ENCODE measurements at places on chromosomes 12 and 14.

- DNase-seq, result no peak
Observed at GRCh38 chr12:124259154-124260066, 35.5 kb upstream of the RFLNA start.

GRCh38 chr14:100898935-100899883 is 4.3 kb downstream of the RTL1 start:
- DNase-seq, result no peak

DNA sequence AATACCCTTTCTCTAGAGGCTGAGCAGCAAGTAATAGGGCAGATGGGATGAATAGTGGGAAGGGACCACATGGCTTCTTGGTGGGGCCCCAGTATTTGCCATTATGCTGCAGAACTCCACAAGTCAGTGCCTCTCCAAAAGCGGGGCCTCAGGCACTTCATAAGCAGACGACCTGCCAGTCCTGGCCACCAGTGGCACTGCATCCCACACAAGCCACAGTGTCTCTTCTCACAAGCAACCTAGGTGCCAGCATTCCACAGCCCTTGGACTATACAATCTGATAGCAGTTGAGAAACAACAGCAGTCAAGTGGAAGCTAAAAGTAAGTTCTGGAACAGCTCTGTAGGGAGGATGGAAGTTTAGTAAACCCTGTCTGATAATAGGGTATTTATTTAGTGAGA is 4.2 kb upstream of the SLC8A3 start:
- DNase-seq, result no peak

DNA sequence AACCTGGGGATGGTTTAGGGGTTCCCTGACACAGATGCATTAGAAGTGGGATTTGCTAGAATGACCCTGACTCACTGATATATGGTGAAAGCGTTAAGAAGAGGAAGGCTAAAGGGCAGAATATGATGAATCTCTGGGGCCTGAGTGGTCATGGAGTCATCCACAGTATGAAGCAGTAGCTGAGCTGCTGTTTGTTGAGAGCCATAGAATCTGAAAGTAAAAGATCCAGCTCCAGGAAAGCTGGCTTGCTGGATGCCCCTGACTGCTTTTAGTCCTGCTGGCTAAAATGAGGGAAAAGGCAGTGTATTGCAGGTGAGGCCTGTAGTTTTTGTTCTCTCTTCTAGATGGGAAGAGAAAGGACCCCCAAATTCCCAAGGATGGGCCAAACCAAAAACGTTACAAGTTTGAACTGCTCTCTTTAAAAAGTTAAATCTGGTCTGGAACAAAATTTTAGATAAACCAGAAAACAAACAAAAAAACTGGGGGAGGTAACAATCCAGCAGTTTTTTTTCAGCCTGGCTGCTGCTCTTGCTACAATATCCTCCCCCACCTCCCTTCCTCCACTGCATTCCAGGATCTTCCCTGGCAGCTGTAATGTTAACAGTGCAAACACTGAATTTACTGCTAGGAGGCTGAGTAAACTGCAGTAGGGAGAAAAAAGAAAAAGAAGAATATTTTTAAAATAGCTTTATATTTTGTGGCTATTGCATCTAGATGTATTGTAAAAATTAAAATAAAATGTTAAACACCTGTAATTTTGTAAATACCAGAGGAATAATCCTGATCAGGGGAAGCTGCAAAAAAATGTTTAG is 16.5 kb downstream of the SEL1L start:
- peak; percentile 21 for DNase-seq

- no peak for DNase-seq
Observed at GRCh38 chr14:88005978-88006851, 1.3 kb downstream of the GPR65 start.

DNA sequence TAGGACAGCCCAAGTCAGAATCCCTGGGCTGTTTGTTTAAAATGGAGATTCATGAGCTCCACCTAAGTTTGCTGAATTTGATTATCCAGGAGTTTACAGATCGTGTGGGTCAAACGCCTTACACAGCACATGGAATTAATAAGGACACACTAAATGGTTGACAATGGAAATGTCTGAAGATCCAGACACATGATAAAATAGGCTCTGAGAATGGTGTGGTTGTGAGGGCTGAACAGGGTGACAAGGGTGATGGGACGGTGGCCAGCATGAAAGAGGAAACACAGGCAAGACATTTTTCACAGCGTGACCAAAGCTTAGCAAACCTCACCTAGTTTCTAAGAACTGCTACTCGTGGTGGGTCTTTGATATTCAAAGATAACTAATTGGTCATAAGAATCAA is 12.5 kb downstream of the VWF start:
- no peak for DNase-seq

GRCh38 chr14:71589609-71590008 is 342.6 kb upstream of the RGS6 start:
- no peak for DNase-seq

GRCh38 chr12:123614531-123614930 is 12.6 kb downstream of the DDX55 start:
- peak; percentile 33 for DNase-seq

- no peak for DNase-seq
Observed at GRCh38 chr14:68968721-68969120, 10.4 kb downstream of the ACTN1 start.

DNA sequence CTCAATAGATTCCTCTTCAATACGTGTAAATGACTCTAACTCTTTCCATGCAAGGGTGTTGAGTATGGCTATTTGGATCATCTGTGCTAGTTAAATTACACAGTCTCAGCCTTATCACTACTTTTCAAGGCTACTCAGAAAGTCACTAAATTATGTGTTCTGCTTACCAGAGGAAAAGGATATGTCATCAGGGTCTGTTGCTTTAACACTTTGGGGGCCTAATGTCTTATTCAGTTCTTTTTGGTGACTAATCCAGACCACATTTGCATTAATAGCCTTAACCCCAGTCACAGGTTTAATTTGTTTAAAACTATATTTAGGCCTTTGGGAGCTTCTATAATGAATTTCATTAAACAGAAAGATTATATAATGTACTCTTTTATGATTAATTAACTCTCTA is 649.3 kb downstream of the RPS29 start:
- DNase-seq, result no peak

GRCh38 chr14:99564256-99564925 is 39.6 kb downstream of the CCDC85C start:
- no peak for DNase-seq

GRCh38 chr12:2751686-2752085 is 43.1 kb upstream of the FKBP4 start:
- DNase-seq, result no peak

GRCh38 chr12:7100239-7100638 is 8.0 kb upstream of the C1R start:
- no peak for DNase-seq

GRCh38 chr12:67354966-67355365 is 85.8 kb downstream of the CAND1 start:
- DNase-seq, result no peak

DNA sequence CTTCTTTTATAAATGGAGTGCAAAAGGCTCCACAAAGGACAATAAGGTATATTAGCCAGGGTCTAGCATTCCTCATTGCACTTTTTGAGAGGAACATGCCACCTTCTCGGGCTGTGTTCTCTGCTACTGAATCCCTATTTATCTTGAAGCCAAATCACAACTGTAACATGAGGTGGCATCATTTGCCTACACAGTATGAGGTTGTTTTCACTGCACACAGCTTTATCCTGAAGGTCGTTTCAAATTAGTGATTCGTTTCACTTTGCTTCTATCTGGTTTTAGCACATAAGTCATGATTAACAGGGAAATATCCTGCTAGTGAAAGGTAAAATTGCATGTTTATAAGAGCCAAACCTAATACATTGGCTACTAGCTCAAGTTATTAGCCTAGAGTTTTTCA is 153.8 kb downstream of the SLC35F4 start:
- DNase-seq, result no peak

DNA sequence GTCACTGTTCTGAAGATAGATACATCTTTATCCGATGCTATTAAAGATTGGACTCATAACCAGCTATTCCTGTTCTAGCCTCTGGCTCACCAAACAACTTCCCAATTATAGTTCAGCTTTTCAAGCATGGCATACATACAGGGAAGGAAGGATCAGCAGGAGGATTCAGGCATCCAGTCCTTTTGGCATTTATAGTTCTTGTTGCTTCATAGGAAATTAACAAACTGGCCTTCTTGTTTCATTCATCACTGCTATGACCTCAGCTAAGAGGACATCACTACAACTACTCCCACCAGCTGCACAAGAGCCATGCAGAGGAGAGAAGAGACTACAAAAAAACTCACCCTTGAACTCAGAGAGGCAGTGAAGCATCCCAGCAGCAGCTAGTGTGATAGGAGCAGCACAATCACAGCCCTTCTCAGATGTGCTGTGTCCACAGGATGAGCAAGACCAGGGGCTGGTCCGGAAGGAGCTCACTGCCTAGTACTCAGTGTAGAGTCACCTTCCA is 100.5 kb downstream of the SPTSSA start:
- no peak for DNase-seq
